ENCODE measurements at places on chromosomes 11 and 22.

- DNase-seq = peak; percentile 54
Observed at GRCh38 chr11:63670433-63671321, 499 bp downstream of the ATL3 start.

DNA sequence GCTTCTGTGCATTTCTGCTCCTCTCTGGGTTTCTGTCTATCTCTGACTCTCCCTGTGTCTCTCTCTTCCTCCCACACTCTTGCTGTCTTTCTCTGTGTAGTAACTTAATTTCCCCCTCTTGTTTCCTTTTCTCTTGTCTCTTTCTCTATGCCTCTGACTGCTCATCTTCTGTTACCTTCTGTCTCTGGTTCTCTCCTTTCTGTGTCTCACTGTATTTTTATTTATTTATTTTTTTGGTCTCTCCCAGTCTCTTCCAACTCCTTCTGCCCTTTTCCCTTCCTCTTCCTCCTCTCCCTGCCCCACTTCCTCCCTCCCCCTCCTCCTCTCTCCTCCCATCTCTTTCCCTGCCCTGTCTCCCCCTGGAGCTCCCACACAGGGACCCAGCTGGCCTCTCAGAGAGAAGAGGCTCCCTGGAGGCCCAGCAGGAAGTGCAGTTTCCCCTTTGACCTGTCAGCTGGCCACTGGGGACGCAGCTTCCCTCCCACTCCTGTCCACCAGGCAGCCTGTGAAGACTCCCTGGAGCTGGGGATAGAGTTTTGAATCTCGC is 38.3 kb upstream of the MYH9 start:
- DNase-seq = peak; percentile 72

DNA sequence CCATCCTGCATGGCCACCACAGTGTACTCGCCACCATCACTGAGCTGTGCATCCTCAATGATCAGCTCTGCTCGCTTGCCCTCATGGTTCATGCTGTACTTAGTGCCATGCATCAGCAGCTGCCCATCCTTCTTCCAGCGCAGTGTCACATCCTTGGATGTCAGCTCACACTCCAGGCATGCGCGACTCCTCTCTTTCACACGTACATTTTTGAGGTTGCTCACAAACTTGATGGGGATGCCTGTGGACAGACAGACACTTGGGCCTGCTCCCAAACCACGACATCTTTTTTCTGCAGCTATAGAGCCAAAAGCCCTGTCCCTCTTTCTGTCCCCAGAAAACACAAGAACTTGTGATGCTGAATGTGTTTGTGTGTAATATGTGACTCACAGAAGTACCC is 10.5 kb downstream of the IGSF22 start:
- DNase-seq = no peak

- DNase-seq = peak; percentile 51
Observed at GRCh38 chr11:57547854-57548377, 10.5 kb downstream of the SMTNL1 start.

DNA sequence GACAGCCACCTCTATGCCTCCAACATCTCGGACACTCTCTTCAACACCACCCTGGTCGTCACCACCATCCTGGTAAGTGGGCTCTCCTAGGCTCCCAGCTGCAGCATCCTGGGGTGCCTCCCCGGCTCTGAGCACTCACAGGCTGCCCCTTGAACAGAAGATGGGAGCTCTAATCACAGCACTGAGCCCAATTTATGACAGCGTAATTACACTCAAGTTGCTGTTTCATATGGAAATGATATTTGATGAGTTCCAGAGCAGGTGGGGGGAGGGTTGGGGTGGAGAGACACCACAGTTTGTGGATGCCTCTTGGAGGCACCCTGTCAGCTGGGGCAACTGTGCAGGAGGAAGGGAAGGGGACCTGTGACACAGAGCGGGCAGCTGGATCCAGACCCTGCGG is 125.3 kb upstream of the TBCEL start:
- no peak for DNase-seq
